C1 segment of cervical spinal cord (tissue), 14 donors: ENCODE measurements at places on chromosomes 12 and 14.

DNA sequence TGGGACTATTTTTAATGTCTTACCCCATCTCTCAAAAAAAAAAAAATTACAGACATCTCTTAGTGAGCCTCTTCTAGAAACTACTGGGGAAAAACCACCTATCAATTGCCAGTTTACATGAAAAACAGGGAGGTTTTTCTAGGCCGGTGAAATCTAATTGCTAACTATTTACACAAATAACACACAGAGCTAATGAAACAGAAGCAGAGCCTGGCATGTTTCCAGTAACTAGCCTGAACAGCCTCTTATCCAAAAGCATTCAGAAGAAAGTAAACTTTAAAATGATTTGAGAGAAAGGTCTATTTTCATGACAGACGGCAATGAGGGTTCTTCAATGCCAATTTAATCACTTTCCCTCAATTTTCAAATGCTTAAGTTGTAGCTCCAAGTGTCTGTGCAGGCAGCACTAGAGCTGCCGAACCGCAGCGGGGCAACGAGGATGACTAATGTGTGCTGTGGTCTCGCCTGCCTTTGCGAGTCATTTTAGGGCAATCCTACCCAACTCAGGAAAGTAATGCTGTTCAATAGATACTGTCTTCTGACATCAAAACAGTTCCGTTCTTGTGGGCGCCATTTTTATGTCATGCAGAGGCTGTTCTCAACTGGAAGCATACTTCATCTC is 84.6 kb downstream of the SETD3 start:
- no peak for DNase-seq

DNA sequence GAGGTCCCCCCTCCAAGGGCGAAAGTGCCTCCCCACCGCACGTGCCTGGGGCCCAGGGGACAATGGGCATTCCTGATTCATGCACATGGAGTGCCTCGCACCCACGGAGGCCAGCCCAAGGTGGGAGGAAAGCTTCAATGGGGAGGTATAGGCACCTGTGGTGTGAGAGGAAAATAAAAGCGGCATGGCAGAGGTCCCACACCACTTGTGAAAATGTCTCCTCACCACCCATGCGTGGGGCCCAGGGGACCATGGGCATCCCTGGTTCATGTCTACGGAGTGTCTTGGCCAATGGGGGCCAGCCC is 384.7 kb downstream of the ALG10 start:
- no peak for DNase-seq

- no peak for DNase-seq
These were observed 98.8 kb downstream of the CALM1 start for GRCh38 chr14:90495357-90496276.

GRCh38 chr14:101219896-101220703 is 316.6 kb upstream of the RTL1 start:
- DNase-seq = no peak

- peak; percentile 68 for DNase-seq
These were observed 315 bp downstream of the ABCD2 start for GRCh38 chr12:39619316-39619659.

DNA sequence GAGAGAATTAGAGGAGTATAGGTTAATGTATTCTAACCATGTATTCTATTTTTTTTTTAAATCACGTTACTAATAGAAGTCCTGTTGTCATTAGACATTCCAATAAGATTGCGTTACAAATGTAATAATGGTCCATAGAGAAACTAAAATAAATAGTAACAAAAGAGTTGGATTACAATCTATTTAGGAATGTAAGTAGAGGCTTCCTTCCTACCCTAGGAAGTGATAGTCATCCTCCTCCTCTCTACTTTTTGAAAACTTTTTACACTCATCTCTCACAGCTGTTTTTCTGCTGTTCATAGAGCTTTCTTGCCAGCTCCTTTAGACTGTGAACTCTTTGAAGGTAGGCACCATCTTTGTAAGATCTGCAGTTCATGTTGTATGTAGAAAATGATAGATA is 23.6 kb downstream of the TRHDE start:
- DNase-seq = no peak

- DNase-seq = no peak
These were observed 329.0 kb downstream of the ZFP36L1 start for GRCh38 chr14:68463705-68464374.

DNA sequence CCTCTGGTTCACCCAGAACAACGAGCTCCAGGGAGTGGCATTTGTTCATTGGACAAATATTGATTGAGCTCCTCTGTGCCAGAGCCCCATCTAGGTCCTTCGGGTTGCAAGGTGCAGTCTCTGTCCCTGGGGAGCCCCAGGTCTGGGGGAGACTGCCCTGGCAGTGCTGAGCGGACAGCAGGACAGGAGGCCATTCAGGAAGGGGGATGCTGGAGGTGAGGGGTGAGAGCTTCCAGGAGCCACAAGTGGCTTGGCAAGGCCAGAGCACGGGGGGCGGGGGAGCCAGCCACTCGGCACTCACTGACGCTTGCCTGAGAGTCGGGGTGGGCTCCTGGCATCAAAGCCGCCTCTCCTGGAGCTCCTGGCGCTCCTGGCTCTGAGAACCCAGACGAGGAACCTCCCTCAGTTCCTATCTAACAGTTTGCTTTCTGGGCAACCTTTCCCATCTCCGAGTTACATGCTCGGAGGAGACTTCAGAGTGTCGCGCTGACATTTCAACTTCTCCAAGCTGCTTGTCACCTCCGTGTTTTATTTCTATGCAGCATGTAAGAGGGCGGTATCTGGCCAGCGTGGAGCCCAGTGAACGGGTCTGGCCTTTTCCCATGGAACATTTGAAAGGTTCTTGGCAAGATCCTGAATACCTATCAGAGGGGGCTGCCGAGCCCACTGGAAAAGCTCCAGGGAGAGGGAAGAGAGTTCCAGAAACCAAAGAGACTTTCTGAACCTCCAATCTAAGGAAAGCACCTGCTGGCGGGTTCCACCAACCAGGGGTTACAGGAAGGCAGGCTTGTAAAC is 62.0 kb upstream of the BCL11B start:
- DNase-seq = no peak

DNA sequence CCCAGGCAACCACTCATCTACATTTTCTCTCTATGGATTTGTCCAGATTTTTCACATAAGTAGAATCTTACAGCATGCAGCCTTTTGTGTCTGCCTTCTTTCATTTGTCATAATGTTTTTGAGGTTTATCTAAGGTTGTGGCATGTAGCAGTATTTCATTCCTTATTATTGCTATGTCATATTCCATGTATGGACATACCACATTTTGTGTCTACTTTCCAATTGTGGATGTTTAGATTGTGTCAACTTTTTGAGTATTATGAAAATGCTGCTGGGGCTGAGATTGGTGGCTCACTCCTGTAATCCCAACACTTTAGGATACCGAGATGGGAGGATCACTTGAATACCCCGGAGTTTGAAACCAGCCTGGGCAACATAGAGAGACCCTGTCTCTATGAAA is 3.2 kb upstream of the ATXN2 start:
- DNase-seq = no peak

- DNase-seq = no peak
These were observed 16.3 kb upstream of the C14orf180 start for GRCh38 chr14:104563191-104563741.

DNA sequence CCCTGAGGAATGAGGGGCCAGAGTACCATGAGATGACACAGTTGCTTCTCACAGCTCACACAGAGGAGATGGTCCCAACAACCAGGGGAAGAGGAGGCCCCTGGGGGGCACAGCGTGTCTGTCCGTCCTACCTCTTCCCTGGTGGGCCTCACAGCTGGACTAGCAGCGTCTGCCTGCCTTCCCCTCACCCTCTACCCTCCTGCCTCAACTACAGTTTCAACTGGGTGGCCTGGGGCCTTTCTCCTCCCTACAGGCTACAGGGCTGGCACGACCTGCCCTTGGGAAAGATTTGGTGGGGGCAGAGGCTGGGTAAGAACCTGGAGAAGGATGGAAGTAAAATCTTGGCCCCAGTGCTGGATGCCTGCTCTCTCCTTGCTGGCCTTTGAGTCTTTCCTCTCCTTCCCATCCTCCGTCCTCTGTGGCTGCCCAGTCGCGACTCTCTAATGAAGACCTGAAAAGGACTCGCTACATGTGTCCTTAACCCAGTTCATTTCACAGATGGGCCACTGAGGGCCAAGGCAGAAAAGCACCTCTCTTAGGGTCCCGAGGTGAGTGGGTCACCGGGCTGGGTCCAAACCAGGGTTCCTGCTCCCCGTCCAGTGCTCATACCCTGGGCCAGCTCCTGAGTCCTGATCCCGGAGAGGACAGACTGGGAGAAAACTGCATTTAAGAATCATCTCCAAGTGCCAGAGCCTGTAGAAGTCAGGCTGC is 232.5 kb downstream of the BCL11B start:
- no peak for DNase-seq
